ENCODE measurements at places on chromosomes 5 and 9.

- no peak for DNase-seq
These were observed 23.8 kb upstream of the CAMLG start for GRCh38 chr5:134714541-134714940.

GRCh38 chr5:68730220-68730978, 363.4 kb upstream of the SLC30A5 start:
- DNase-seq = no peak

DNA sequence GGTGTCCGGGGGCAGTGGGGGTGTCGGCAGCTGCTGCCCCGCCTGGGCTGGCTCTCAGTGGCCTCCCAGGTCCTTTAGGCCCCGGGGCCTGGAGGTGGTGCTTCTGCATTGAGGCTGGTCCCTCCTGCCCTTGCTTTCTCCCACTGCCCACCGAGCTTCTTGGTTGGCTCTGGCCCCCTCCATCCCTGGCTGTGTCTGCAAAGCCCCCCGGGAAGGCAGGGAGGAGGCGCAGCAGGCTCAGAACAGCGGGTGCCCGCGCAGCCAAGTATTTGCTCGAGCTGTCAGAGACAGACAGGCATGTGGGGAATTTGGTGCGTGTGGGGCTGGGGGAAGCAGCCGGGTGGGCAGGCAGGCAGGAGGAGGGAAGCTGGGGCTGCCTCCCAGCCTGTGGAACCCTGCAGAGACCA, 11.5 kb downstream of the CXXC5 start:
- peak; percentile 55 for DNase-seq

- no peak for DNase-seq
These were observed 356.3 kb downstream of the BNC2 start for GRCh38 chr9:16514131-16514530.

DNA sequence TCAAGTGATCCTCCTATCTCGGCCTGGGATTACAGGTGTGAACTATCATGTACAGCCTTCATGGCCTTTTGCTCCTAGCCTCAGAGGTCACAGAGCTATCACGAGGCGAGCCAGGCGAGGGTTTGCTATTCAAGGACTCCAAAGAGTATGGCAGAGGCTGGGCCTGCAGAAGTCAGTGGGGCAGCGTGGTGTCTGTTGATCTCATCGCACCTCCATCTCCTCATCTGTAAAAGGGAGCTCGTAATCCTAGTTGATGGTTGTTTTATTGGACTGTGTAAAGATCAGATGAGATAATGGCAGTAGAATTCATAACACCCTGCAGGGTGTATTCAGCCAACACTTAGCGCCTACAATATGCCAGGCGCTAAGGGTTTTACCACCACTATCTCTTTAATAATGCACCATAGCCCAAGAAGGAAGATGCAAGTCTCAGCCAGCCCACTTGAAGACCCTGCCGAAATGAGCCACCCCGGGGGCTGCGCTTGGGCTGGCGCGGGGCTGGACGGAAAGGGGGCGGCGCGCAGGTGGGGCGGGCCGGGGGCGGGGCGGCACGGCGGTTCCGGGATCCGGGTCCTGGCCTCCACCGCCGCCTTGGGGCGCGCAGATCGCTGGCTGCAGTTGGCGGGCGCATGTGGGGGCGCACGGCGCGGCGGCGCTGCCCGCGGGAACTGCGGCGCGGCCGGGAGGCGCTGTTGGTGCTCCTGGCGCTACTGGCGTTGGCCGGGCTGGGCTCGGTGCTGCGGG, at the start of gene GALNT12:
TSS of gene GALNT12 (plus strand) at position 601 of the 744 bp plus-strand sequence. CDS start at position 630, 29 bp downstream.
- DNase-seq = peak; percentile 71

All from nephron progenitor cell (in vitro differentiated cells).